ENCODE measurements at places on chromosomes 12 and 14.

DNA sequence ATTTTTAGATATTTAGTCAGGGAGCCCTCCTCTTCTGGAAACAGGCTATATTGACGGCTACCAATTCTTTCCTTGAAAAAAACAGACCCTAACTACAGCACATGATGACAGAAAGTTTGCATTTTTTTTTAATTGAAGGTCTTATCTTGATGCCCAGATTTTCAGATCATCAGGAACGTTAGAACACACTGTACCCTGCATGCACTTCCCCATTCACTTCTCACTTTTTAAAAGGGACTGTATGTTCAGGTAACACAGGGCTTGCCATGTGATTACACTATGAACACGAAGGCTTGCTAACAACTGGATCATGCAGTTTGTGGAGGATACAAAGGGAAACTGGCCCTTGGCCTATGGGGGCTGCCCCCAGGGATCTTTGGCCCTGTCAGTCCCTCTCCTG, 92.6 kb downstream of the RPS29 start:
- DNase-seq: no peak

DNA sequence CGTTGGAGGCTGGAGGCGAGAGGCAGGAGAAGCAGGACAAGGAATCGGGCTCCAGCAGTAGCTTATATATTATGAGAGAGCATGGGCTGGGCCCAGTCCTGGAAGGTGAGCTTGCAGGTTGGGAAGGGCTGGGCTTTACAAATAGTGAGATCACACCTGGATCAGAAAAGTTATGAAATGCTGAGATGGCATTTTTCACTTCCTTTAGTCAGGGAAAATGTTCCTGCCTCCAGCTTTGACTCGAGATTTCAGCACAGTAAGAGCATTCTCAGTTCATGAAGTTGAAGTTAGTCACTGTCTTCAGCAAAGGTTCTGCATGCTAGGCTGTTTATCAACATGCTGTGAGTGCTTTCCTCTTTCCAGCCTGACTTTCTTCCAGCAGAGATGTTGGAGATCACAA, at the start of gene KRT6C:
TSS of gene KRT6C (minus strand) at position 38 of the 400 bp plus-strand sequence. CDS start 68 bp downstream, outside the sequence.
- no peak for DNase-seq

DNA sequence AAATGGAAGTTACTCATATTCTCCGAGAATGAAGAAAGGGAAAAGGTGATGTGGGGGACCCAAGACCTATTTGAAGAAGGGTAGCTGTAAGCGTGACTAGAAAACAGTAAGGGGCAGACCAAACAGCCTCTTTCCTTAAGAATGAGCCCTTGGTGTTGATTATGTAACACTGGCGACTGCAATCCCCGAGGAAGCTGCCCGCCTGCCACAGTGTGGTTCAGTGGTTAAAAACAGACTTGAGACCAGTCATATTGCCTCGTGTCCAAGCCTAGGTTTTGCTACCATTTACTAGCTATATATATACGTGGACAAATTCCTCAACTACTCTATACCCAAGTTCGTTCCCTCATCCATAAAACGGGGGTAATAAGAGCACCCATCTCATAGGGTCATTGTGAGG, 49.1 kb downstream of the SSPN start:
- no peak for DNase-seq

GRCh38 chr12:84186433-84186832, 726.2 kb downstream of the SLC6A15 start:
- no peak for DNase-seq

- no peak for DNase-seq
These were observed 592 bp upstream of the USP15 start for GRCh38 chr12:62259631-62259992.

GRCh38 chr14:102857444-102857843, 65.0 kb upstream of the AMN start:
- DNase-seq: no peak

DNA sequence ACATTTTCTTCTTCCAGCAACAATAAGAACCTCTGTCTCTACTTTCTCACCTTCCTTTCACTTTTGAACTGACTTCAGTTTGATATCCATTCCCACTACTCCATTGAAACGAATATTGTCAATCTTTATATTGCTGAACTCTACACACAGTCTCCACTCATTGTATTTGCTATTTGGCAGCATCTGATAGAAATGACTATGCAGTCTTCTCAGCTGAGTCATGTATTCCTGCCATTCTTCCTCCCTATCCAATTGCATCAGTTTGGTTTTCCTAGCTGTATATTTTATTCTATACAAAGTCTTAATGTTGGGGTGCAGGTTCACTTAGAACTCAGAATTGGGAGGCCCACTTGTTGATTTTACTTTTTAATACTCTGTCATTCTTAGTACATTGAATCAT, 107.5 kb upstream of the CPNE8 start:
- no peak for DNase-seq

GRCh38 chr12:69095765-69096477, 143.4 kb upstream of the CPSF6 start:
- DNase-seq: no peak

DNA sequence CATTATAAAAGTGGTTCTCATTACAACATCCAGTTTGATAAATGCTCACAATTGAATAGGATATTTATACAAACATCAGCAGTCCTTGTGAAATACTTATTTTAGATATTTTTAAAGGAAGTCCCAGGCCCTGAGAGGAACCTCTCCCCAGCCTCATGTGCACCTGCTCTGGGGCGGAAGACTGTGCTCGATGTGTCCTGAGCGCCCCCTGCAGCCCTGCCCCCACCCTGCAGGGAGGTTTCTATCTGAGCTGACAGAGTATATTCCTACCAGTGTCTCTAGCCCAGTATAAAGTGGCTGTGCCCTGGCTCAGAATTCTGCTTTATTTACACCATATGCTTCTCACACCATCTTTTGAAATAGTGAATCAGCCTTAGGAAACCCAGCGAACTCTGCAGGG, 1349.1 kb downstream of the TMEM121 start:
- no peak for DNase-seq

GRCh38 chr14:87066221-87066817, 926.7 kb downstream of the GALC start:
- no peak for DNase-seq

- DNase-seq: no peak
These were observed 21.6 kb downstream of the TRPV4 start for GRCh38 chr12:109811624-109811995.

DNA sequence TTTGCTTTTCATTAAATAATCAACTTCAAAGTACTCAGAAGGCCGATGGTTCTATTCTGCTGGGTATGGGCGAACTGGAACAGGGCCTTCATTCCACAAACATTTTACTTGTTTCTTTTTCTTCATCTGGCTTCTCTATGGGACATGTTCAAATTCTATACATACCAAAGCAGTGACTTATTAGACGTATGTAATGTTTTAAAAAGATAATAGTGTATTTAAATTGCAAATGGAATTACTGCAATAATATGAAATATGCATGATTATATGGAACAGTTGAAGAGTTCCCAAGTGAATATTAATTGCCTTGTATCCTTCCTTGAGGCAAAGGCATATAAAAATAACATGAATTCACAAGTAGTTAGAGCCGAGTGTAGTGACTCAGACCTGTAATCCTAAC, 75.5 kb downstream of the FAR2 start:
- no peak for DNase-seq

- DNase-seq: no peak
These were observed 43.3 kb downstream of the ARMH4 start for GRCh38 chr14:58108717-58109116.

- DNase-seq: no peak
These were observed 860.4 kb upstream of the FBXO33 start for GRCh38 chr14:40292664-40293063.

DNA sequence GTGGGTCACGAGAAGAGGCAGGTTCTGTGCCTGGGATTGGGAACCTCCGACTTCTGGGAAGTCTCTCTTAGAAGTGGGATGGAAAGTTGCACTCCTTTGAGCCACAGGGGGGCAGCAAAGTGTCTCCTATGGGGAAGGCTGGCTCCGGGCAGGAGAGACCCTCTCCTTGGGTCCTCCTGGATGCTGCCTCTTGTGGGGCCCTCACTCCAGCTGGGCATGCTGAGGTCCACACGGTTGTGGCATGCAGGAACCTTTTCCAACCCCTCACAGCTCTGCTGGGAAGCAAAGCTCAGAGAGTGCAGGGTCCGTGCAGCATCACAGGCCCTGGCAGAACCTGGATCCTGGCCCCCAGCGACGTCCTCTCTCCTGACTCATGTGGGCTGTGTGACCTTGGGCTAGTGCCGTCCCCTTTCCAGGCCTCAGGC, 17.4 kb downstream of the SDSL start:
- DNase-seq: no peak

- no peak for DNase-seq
These were observed 25.3 kb downstream of the CMKLR1 start for GRCh38 chr12:108313606-108314351.

DNA sequence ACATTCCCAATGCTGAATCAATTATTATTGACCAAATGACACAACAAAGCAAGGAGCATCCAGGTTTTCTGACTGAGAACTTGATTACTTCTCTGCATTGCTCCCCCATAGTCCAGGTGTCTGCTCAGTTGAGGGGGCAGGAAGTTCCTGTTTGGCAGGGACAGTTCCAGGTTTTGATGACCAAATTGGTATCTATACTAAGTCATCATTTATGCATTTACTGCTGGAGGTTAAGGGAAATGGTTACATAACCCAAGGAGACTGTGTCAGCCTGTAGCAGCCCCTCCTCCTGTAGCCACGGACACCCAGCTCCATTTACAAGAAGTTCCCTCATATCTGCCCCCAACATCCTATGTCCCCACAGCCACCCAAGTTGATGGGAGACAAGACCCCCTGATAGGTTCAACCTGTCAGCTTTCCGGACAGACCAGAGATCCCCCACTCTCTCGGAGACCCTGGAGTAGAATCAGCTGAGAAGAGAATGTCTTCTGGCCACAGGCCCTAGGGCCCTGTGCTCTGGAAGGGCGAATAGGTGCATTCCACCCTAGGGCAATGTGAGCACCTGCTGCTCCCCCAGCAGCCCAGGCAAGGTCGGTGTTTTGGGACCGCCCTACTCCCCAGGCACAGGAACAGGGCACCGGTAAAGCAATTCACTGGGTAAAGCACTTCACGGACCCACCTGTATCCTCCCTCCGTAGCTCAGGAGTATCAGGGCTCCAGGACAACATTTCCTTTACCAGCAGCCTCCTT, 23.6 kb downstream of the IRF2BPL start:
- DNase-seq: no peak

DNA sequence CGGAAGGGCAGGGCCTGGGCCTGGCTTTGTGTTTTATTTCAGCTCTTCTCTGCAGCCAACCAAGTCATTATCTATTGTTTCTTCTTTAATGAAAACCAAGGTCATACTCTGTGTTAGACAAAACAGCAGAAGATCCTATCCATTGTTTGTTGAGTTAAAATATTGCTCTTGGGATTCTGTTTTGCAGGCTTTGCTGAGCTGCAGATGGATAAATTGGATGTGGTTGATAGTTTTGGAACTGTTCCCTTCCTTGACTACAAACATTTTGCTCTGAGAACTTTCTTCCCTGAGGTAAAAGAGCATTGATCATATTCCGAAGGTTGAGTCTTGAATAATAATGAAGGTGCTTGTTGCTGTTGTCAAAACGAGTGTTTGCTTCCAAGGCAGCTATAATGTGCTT, 106.6 kb downstream of the PLXNC1 start:
- no peak for DNase-seq

- no peak for DNase-seq
These were observed 13.5 kb upstream of the GOLGA5 start for GRCh38 chr14:92780444-92781232.

- no peak for DNase-seq
These were observed at the start of gene IGF1 for GRCh38 chr12:102480406-102480805. IGF1 (minus strand) TSS chr12:102480563; CDS start chr12:102480381, 182 bp downstream.

DNA sequence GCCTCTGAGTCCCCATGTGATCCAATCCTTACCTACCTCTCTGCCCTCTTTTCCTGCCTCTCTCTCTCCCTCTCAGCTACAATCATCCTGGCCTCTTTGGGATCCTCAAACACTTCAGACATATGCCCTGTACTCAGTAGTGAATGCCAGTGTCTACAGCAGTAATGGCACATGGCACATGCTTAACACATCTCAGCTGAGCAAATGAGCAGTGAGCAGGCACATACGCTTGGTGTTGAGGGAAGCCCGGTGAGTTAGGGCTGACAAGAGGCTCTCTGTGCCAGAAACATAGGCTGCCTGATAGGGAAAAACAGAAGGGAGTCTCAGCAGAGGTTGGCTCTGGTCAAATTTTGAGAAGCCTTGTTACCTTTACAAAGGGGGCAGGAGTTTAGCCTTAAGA, 409.1 kb downstream of the TMEM132D start:
- no peak for DNase-seq

- no peak for DNase-seq
These were observed 234.9 kb downstream of the SUDS3 start for GRCh38 chr12:118611295-118611694.

- DNase-seq: no peak
These were observed 19.1 kb downstream of the TMEM30B start for GRCh38 chr14:61262082-61262481.

GRCh38 chr12:116703214-116703795, 34.6 kb downstream of the SPRING1 start:
- no peak for DNase-seq

GRCh38 chr14:30445852-30446251, 113.1 kb upstream of the G2E3 start:
- DNase-seq: no peak

DNA sequence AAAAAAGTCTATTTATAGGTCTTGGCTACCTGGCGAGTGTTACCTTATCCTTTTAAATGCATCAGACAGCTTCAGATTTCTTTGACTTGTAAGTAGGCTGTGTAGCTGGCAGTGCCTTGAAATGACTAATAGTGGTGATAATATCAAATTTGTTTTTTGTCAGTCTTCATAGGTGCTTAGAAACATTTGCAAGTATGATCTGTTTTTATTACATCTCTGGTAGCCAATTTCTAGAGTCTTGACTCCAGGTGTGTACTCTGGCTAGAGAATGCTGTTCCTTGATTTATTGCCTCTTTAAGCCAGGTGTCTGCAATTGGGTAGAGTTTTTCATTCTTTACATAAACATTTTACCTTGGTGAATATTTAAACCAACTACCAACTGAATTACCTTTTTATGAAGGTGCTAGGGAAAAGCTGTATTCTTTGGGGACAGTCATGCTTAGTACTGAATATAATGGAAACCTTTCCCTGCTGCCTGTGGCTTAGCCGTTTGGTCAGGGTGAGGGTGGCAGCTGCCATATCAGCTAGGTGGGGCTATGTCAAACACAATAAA, 32.6 kb downstream of the MLXIP start:
- peak; percentile 42 for DNase-seq

GRCh38 chr14:51431741-51432140, 191.7 kb downstream of the TMX1 start:
- DNase-seq: no peak

DNA sequence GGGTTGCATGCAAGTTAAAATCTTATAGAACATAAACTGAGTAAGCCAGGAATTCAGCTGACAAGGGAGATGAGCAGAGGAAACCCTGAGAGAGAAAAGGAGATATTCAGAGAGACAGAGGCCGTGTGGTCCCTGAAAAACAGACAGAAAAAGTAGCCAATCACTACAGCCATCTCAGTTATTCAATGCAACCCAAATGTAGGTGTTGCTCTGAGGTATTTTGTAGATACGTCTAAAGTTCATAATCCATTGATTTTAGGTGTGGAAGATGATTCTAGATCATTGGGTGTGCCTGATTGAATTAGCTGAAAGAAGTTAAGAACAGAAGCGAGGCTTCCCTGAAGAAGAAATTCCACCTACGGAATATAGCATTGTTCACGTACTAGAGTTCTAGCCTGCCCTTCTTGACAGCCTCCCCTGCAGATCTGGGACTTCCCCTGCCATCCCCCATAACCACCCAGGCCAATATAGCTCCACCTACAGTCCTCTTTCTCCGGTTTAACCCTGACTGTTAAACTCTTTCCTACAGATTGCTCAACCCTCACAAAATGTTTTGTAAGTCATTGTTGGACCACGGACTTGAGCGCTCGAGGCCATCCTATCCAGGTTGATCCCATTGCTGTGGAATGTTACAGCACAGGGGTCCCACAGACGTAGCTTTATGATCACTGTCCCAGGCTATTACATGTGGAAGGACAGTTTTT, 21.7 kb downstream of the AICDA start:
- no peak for DNase-seq
